Pancreas (tissue), 10 donors: ENCODE measurements at places on chromosomes 7 and 10.

DNA sequence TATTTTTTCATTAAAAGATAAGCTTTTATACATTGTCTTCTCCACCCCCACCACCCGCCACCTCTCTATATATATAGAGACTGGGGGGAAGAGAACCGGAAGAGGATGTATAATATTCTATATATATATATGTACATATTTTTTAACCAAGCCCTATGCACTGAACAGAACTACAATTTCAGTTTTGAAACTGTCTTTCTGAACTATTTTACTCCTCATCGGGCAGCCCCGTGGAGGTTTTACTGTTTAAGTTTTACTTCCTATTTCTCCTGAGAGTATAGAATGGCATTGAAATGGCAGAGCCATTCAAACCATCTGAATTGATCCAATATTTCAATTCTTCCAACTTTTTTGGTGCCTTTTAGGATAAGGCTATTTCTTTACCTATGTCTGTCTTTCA lies 1047.1 kb downstream of the NRG3 start:
- H3K4me1 ChIP-seq = no peaks in the 10 kb centered on the region
- no peak overlapping the region for H3K4me3 ChIP-seq
- H3K36me3 ChIP-seq = no peaks in the 10 kb centered on the region
- DNase-seq = no peak

- no peak overlapping the region for H3K27ac ChIP-seq
- no peak overlapping the region for H3K4me3 ChIP-seq
- DNase-seq = no peak
- no peaks in the 10 kb centered on the region for H3K27me3 ChIP-seq
Measured at GRCh38 chr10:127918572-127918971, 11.7 kb downstream of the PTPRE start.

GRCh38 chr7:92987095-92987494 lies 130.7 kb downstream of the SAMD9 start:
- no peaks in the 10 kb centered on the region for H3K36me3 ChIP-seq
- no peaks in the 10 kb centered on the region for H3K4me1 ChIP-seq
- H3K27ac ChIP-seq = no peak overlapping the region
- H3K4me3 ChIP-seq = no peak overlapping the region
- no peaks in the 10 kb centered on the region for H3K27me3 ChIP-seq

DNA sequence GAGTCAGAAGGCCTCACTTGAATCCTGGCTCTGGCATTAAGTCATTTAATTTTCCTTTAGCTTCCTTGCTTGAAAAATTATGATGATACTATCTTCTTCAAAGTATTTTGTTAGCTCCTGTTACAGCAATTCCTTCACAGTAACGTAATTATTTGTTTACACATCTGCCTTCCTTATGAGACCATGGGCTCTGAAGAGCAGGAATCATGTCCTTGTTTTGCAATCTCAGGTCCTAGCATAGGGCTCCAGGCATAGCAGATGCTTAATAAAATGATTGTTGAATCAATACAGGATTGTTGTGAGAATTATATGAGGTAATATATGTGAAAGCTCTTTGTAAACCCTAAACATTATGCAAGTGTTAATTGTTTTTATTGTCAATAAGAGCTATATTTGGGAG lies 25.5 kb downstream of the KLHDC10 start:
- no peak for DNase-seq
- H3K27me3 ChIP-seq = no peaks in the 10 kb centered on the region
- no peak overlapping the region for H3K27ac ChIP-seq
- no peaks in the 10 kb centered on the region for H3K4me1 ChIP-seq
- no peaks in the 10 kb centered on the region for H3K36me3 ChIP-seq
- H3K4me3 ChIP-seq = no peak overlapping the region

- peaks cover 10% of the 10 kb centered on the region for H3K4me1 ChIP-seq
- H3K27me3 ChIP-seq = no peaks in the 10 kb centered on the region
- no peaks in the 10 kb centered on the region for H3K36me3 ChIP-seq
- H3K4me3 ChIP-seq = no peak overlapping the region
Measured at GRCh38 chr7:108351729-108352131, 104.5 kb downstream of the NRCAM start.

GRCh38 chr10:103637927-103638557 lies 144.5 kb downstream of the NEURL1 start:
- H3K4me3 ChIP-seq = no peak overlapping the region
- no peaks in the 10 kb centered on the region for H3K36me3 ChIP-seq
- H3K27me3 ChIP-seq = no peaks in the 10 kb centered on the region
- DNase-seq = peak; percentile 68
- H3K4me1 ChIP-seq = no peaks in the 10 kb centered on the region

DNA sequence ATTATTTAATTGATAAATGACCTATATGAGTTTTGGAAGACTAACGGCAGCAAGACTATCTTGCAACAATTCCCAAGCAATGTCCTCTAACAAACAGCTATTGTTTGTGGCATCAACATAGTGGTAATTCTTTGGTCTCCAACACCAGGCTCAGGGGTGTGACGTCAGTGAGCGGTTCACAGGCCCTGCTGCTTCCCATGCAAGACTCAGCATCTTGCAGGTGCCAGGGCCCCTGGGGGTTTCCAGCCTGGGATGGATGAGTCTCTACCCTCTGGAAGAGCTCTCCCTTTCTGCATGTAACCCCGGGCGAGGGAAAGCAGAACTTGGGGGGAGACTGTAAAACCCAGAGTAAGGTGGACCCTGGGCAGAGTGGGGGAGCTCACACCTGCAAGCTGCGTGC lies 164.7 kb downstream of the ACTR3B start:
- no peak overlapping the region for H3K4me3 ChIP-seq
- peaks cover 4% of the 10 kb centered on the region for H3K4me1 ChIP-seq
- no peaks in the 10 kb centered on the region for H3K36me3 ChIP-seq
- no peaks in the 10 kb centered on the region for H3K27me3 ChIP-seq
